ENCODE measurements at places on chromosomes 7 and 10.

- no peak for DNase-seq
Measured at GRCh38 chr10:133440633-133441285, 13.0 kb upstream of the SCART1 start.

DNA sequence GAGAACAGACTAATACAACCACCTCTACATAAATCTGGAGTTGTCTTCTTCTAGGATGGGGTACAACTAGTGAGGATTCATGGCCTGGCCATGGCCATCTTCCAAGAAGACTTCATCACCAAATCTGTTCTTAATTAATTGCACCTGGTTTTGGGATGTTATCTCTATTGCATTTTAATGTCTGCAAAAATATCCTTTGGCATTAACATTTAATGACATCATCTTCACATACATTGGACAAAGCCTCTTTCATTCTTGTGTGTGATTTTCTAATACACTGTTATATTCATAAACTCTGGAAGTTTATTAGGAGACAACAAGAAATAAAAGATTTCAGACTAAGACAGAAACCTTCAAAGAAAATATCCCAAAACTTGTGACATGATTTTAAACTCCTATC lies 124.2 kb upstream of the ABCB5 start:
- DNase-seq, result no peak

- no peak for DNase-seq
Measured at GRCh38 chr10:69333205-69333604, 54.9 kb downstream of the HK1 start.

DNA sequence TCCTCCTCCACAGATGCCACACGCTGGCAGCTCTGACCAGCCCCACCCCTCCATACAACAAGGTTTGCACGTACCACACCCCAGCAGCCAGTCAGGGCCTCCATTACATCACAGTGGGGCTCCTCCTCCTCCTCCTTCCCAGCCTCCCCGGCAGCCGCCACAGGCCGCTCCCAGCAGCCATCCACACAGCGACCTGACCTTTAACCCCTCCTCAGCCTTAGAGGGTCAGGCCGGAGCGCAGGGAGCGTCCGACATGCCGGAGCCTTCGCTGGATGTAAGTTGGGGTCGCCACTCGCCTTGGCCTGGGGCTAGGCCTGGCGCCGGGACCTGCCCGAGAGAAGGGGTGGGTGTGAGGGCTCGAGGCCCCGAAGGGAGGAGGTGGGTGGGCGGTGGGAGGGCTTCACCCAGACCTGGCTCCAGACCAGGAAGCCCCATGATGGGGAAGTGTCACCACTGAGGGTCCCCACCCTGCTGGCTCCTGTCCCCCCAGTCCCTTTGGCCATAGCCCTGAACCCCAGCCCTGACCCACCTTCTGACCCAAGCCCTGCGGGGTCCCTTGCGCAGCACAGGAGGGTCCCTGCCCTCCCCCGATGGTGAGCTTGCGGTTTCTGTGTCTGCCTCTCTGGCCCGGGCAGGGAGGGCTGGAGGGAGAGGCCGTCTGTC lies 36.2 kb upstream of the PPIF start:
- DNase-seq, result no peak

GRCh38 chr7:80879849-80880248 lies 39.0 kb downstream of the SEMA3C start:
- DNase-seq, result no peak

Data from stimulated activated CD4-positive, alpha-beta T cell treated with anti-CD3 and anti-CD28 coated beads, Interleukin-15, amount 100 ng/mL, for 1 hour (primary cell).